ENCODE measurements at places on chromosomes 3 and 15.

- DNase-seq = no peak
Observed at GRCh38 chr3:129195731-129196256, 12.1 kb upstream of the CNBP start.

GRCh38 chr15:46660096-46660842 lies 1025.4 kb downstream of the SQOR start:
- DNase-seq = no peak

DNA sequence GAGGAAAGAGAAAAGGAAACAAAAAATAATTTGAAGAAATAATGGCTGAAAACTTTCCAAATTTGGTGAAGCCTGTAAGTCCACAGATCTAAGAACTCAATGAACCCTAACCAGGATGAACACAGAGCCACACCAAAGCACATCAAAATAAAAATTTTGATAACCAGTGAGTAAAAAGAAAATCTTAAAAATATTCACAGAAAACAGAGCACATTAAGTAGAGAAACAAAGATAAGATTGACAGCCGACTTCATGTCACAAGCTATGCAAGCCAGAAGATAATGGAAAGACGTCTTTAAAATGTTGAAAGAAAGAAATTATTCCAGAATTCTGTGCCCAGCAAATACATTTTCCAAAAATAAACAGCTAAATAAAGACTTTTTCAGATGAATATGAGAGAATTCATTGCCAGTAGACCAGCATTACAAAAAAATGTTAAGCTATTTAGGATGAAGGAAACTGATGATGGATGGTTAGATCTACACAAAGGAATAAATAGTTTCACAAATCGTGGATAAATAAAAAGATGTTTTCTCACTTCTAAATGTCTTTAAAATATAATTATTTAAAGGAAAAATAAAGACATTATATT lies 140.2 kb upstream of the SKOR1 start:
- no peak for DNase-seq

- DNase-seq = no peak
Observed at GRCh38 chr3:47761046-47761445, 20.6 kb downstream of the SMARCC1 start.

DNA sequence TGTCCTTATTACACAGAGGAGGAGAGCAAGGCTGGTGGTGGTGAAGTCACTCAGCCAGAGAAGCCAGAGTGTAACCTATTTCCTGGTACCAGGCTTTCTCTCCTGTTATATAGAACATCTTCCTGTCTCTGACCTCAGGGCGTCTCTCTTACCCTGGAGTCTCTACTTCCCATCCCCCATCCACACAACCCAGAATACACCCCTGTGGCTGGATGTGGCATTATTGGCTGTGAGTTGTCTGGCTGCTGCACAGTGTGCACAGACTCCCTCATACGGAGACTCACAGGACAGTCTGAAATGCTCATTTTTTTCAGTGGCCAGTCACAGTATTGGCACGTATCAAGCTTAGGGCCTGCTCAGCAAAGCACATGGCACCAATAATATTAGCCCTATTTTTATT lies 8.6 kb downstream of the PODXL2 start:
- DNase-seq = no peak

- no peak for DNase-seq
Observed at GRCh38 chr15:33374226-33374914, 63.6 kb downstream of the RYR3 start.

- no peak for DNase-seq
Observed at GRCh38 chr15:53786401-53786800, 26.9 kb upstream of the WDR72 start.

- no peak for DNase-seq
Observed at GRCh38 chr15:51936105-51936478, 35.5 kb downstream of the LEO1 start.

DNA sequence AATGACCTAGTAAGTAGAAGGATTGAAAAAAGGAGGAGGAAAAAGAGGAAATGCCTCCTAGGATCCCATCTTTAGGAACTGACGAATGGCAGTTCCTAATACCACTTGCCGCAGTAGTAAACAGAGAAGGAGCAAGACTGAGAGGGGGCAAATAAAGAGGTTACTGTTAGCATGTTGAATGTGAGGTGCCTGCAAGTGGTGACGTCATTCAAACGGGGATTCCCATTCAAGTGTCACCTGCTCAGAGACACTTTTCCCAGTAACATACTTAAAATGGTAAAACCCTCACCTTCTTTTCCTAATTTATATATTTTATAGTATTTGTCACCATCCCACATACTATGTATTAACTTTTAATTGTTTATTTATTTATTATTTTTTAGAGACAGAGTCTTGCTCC lies 178.9 kb downstream of the IL5RA start:
- no peak for DNase-seq

- DNase-seq = no peak
Observed at GRCh38 chr3:123284399-123285010, 82.8 kb downstream of the SEC22A start.

GRCh38 chr3:4752201-4753072 lies 226.8 kb upstream of the BHLHE40 start:
- no peak for DNase-seq

DNA sequence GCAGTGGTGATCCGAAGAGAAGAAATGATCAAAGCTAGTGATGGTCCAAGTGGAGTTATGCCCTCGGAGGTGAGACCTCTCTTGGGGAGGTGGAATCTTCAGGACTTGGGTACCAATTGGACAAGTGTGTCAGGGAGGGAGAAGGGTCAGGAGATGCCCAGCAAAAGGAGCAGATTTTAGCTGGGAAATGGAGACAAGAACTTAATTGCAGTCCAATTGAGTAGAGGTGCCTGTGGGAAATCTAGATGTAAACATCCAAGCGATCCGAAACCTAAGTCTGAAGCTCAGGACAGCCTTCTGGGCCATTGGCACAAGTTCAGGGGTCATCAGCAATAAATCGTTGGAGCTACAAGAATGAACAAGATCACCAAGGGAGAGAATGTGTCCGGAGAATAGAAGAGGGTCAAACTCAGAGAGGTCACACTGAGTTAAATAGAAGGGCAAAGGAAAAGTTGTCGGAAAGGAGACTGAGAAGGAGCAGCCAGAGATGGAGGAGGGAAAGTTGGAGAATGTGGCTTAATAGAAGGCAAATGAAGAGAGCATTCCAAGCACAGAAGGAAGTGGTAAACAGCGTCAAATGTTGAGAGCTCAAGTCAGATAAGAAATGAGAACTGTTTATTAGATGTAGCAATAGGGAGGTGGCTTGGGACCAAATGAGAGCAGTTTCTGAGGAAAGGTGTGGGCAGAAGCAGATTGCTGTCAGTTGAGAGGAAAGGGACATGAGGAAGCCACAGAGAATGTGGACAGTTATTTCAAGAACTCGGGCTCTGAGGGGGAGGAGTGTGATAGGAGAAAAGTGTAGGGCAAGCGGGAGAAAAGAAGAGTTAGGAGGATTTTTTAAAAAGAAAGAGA lies 64.2 kb upstream of the FNDC3B start:
- no peak for DNase-seq

DNA sequence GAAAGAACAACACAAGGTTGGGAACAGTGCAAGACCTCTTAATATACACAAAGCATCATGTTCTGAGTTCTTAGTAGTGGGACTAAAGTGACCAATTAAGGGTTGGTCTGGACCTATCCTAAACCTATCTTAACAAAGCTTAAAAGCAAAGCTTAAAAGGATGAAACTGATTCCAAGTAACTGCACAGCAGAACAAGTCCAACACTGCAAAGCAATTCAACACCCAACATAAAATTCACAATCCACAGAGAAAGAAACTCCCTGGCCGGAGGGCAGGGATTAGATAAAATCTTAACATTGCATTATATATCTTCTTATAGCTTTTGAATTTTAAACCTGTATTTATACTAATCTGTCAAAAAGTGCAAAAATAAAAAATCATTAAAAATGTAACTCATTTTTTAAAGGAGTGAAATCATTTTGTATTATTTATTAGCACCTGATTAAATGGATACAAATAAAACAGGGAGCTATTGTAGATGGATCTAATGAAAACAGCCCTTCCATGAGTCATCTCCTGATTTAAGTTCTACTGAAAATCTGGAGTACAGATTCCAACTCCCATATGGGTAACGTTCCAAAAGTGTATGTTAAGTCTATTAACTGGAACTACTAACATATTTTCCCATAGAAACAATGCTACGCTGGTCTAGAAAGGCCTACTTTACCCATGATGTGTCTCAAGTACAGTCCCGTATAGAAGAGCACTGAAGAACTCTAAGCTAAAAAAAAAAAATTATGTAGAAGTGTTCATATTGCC lies 34.9 kb downstream of the PIK3R4 start:
- DNase-seq = no peak

DNA sequence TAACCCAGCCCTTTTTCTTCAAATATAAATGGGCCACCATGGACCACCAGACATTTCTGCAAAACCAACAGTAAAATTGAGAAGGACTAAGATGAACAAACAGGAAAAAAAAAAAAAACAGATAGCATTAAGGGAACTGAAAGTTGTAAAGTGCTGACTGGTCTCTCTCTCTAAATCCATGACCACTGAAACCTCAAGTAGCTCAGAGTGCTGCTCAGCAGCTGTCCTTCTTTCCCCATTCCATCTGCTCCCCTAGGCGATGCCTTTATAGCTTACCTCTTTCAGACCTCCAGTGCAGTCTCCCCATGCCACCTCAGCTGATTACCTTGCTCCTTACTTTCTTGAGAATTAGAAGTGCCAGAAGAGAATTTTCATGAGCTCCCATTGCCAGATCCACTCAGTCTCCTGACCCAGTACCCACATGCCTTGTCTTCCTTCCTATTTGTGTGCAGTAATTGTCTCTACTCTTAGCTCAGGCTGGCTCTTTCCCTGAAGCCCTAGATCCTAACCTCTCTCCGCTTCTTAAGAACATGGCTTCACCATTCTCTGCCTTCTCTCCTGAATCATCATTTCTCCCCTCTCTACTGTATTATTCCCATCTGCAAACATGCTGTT lies 23.9 kb upstream of the XIRP1 start:
- peak; percentile 11 for DNase-seq

- DNase-seq = no peak
Observed at GRCh38 chr3:21839592-21839991, 88.6 kb upstream of the ZNF385D start.

DNA sequence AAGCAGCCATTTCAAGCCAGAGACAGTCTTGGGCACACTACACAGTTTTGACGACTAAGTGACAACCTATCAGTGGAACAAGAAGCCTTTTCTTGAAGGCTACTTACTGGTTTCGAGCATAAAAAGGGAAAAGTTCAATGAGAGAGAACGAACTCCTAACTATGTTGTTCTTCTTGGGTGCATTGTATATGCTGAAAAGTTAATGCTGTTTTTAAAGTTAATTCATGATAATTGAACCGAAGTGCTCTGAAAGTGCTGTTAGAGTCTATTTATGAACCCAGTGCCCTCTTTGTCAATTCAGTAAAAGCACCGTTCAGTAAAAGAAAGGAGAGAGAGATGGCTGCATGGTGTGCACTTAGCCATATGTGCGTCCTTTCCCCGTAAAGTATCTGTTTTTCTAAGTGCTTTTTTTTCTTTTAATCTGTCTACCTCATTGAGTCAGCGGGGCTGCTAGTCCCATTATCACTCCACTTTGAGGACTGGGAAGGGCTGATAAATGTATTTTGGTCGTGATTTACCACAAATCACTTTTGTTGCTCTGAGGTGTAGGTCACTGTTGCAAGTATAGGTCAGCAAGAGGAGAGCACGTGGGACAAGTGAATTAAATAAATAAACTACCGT lies 380.7 kb upstream of the GOLIM4 start:
- no peak for DNase-seq

DNA sequence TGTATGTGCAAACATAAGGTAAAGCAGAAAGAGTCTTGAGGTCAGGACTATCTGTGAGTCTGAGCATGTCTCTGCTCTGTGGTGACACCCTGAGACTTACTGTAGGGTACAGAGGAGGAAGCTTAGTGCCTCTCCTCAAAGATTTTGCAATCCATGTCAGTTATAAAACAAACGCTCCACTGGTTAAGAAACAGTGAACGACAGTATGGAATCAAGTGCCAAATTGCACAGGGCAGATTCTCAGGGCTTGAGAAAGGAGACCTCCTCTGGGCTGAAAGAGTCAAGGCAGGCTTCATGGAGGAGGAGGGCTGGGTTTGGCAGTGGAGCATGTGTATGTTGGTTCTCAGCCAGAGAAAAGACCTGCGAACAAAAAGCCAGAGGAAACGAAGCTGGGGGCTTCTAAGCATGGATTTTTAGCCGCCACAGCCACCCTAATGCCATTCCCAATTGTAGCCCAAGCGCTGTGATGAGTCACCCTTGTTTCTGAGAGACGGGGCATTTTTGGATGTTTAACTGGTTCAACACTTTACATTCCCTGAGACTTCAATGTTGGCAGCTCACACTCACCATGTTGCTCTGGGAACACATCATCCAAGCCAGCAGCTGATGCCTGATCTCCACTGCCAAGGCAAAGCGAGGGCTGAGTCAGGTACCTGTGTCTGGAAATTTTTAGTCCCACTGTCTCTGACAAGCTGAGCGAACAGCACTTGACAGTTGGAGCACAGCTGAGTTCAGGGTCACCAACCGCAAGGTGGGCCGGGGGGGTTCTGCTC lies 3.4 kb upstream of the DGKG start:
- no peak for DNase-seq

DNA sequence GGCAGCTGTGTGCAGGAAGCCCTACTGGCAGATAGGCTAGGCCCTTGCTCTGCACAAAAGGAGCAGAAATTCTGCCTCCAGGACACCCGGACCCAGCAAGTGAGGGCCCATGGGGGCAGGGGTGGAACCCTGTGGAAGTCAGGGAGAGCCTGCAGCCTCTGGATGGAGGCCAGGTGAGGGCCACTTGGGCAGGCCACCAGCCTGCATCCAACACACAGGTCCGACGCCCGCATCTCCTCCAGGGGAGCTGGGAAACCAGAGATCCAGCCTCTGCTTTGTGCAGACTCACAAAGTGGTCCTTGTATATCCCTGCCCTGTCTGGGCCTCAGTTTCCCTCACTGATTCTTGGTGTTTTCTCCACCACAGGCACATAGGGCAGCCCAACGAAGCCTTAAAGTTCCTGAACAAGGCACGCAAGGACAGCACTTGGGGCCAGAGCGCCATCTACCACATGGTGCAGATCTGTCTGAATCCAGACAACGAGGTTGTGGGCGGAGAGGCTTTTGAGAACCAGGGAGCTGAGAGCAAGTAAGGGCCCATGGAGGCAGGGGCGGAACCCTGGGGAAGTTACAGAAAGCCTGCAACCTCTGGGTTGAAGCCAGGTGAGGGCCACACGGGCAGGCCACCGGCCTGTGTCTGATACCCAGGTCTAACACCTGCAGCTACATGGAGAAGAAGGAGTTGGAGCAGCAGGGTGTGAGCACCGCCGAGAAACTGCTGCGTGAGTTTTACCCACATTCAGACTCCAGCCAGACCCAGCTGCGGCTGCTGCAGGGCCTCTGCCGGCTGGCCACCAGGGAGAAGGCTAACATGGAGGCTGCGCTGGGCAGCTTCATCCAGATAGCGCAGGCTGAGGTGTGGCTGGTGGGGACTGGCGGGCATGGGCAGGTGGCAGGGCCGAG lies 16.6 kb downstream of the CSRNP1 start:
- no peak for DNase-seq

Data from memory B cell (primary cell).